ENCODE measurements at places on chromosomes 3 and 15. TPM values are rescaled to one million over a fixed set of nuclear protein-coding genes. Genes with fewer than 3 reads are reported as not detected.

DNA sequence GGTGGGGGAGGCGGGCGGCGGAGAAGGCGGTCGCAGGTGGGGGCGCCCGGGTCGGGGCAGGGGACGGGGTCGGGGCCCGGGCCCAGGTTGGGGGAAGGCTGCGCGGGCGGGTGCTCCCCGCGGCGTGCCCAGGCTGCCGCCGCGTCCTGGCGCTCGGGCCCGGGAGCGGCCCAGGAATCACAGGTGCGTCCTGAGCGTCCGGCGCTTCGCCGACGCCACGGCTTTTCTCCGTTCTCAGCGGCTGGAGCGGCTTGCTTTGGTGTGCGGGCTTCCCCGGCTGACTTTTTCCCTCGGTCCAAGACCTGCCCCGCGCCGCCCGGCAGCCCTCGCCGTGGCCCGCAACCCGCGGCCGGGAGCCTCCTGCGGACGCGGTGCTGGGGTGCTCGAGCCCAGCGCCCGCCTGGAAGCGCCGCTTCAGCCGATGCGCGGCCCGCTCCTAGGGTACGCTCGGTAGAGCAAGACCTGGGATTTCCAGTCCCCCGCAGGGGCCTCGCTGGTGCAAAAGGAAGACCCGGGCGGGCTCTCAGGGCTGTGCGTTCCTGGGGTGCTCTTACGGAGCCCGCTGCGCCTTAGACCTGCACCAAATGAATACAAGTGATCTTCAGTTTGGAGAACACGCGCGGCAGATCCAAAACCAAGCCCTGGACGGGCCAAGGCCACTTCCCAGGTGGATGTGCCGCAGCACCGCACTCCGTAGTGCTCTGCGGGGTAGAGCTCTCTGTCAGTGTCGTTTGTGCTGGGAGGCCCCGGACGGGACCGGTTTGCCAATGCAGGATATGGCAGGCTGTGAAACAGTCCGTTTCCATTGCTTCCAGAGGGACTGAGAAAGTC, 639 bp downstream of the NIPA1 start:
- peak; percentile 44 for ATAC-seq

GRCh38 chr3:99627062-99627826, 11.2 kb upstream of the COL8A1 start:
- no peak for ATAC-seq

DNA sequence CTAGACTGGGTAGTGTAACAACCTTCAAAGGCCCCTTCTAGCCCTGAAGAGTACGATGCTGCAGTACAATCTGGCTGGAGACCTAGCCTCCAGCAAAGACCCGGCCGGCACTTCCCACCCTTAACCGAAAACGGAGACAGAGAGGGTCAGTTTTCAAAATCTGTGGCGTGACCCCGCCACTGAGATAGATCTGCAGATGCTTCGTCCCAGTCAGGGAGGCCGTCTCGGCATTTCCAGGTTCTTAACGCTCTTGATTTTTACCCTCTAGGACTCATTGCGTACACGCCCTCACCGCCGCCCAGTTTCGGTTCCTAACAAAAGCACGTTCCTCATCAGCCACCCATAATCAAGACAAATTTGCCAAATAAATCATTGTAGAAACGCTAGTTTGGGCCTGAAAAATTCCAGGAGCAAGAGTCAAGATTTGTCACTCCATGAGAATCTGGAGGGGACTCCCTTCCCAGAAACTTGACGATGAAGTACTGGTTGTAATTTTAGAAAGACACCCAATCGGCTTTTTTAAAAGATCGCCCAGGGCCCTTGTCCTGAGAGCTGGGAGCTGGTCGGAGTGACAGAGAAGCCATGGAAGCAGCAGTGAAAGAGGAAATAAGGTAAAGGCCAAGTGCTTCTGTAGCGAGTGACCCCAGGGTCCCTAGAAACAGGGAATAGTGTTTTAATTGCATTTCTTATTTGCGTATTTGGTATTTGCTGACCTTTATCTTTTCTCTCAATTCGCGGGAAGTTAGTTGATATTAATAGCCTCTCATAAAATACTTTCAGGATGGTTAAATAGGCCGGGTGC, 868 bp upstream of the TMEM87A start:
- ATAC-seq = peak; percentile 61

DNA sequence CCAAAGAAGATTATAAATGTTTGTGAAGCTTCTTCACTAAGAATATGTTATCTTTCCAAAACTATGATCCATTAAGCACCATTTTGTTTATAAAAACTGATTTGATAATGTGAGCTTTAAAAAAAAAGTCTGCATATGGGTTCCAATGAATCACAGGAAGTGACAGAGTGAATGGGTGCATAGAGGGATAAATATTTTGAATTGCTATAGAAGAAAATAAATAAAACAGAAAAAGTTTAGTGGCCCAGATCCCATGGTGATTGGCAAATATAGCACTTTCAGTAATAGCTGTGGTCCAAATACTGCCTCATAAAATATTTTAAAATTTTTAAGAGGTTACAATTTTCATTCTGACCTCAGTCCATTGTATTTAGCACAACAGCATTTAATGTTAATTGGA, 19.2 kb downstream of the CPA3 start:
- ATAC-seq = no peak

DNA sequence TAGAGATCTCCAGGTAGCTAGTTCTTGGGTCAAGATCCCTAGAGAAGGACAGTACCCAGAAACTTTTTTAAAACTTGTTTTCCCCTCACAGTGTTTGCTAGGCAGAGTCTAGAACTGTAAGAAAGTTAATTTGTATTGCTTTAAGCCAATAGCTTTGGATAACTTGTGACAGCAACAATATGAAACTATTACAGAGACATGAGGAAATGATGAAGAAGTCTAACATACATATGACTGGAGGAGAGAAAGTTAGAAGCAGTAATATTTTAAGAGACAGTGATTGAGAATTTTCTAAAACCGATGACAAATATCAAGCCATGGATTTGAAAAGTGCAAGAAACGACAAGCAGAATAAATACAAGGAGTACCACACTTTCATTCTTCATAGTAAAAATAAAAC, 10.0 kb downstream of the HMG20A start:
- ATAC-seq = no peak

DNA sequence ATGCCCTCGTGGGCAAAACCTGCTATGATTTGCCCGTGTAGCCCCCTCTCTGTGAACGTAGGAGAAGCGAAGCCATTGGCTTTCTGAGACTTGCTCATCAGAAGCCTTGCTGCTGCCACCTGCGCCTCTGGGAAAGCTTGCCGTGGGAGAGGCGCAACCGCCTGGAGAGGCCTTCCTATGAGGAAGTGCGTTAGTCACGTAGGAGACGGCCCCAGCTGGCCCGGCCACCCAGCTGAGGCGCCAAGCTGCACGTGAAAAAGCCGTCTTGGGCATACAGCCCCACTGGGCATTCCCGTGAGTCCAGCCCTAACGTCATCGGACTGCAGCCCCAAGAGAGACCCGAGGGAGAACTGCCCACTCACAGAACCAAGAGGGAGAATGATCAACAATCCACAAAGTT, 49.1 kb upstream of the TJP1 start:
- ATAC-seq = no peak

GRCh38 chr3:16064642-16065414, 109.7 kb upstream of the GALNT15 start:
- ATAC-seq = no peak

GRCh38 chr3:55607844-55608243, 120.7 kb upstream of the WNT5A start:
- ATAC-seq = no peak

GRCh38 chr3:123760817-123761216, 123.3 kb downstream of the MYLK start:
- no peak for ATAC-seq

DNA sequence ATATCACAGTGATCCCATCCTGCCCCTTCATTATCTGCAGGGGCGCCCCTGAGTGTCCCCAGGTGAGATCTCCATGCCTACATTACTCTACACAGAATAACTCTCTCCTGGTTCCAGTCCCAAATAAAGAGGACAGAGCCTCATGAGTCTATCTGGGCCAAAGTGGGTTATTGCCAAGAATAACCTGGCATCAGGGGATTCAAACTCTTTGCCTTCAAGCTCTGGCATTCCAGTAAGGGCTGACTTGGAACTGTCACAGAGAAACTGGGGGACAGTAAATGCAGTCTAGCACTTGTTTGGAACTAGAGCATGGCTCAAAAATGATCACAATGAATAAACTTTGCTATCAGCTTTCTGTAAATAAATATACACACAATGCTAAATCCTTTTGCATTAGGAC, 30.3 kb downstream of the GJD2 start:
- no peak for ATAC-seq

GRCh38 chr3:49539659-49540560, 14.4 kb upstream of the BSN start:
- peak; percentile 98 for ATAC-seq

- no peak for ATAC-seq
Observed at GRCh38 chr3:192496905-192497587, 230.3 kb downstream of the FGF12 start.

DNA sequence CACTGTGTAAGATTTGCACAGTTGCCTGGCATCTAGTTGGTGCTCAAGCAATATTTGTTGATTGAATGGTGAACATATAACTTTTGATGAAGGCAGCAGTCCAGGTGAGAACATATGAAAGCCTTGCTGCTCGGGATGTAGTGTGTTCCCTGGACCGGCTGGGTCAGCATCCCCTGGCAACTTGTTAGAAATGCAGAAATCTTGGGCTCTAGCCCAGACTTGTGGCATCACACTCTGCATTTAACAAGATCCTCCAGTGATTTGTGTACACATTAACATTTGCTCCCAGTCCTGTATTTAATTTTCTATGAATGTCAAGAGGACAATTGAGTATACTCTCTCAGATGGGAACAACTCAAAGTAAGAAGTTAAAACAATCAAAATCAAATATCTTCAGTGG, 69.0 kb upstream of the SAMMSON start:
- no peak for ATAC-seq

DNA sequence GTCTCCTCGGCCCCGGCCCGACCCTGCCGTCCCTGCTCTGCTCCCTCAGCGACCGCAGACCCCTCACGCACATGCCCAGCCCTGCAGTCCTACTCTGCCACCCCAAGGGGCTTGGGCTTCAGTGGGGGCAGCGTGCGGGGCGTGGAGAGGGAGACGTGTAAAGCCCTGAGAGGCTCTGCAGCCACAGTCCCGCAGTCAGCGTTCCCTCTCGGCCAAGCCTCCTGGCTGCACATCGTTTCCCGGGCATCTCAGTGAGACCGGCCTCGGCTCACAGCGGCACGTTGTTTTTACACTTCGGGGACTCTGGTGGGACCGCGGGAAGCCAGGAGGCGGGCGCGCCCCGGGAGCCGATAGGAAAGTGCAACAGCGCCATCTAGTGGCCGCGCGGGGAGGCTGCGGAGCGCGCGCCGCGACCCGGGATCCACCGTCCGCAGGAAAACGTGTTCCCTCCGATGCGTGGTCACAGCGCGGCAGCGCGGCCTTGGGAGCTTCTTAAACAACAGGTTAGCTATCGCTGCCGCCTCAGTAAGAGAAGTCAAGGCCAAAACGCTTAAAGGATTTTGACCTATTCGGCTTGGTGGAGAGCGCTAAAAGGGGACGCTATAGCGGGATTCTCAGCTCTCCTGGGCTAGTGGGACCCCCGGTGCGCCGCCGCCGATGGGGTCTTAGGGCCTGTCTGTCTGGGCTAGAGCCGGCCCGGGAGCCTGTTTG, 226.8 kb upstream of the IGF1R start:
- ATAC-seq = peak; percentile 59

DNA sequence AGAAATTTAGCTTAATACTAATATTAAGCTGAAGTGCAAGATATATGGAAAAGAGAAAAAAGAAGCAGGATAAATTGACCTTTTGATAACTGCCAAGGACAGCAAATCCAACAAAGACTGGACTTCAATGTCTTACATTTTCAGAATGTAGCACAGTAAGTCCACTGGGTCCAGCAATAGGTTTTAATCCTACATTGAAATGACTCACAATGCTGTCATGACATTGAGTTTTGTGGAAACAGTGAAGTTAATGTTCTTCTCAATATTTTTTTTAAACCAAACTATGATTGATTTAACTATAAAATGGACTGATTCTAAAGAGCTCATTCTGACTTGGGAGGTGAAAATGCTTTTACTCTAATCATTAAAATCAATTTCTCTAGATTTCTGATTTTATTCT, 166.6 kb upstream of the ZNF717 start:
- ATAC-seq = no peak

DNA sequence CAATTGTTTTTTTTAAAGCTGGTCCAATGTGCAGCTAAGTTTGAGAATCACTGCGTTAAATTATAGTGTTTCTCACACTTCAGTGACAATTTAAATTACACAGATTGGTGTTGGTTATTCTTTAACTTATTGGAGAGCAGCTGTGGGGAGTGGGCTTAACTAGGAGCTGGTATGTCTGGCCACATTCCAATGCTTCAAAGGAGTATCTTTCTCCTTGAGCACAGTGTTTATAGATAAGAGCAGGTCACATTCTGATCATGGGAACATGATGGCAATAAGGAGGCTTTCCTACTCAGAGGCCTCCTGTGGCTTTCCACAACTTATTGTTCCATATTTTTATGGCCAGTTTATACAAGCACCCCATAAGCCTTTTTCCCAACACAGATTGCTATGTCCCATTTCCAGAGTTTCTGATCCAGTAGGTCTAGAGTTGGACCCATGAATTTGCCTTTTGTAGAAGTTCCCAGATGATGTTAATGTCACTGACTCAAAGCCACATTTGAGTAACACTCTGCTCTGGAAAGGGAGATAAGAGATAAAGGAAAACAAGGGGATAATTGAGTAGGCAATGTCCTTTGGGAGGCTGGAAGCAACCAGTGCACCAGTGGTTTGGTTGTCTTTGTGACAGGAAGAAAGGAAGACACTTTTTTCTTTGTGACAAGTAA, 33.0 kb upstream of the PLSCR4 start:
- ATAC-seq = no peak

The GOLGA8S gene
- total RNA-seq = 0.24 TPM

The GOLGA8O gene
- 1.4 TPM for total RNA-seq

The IL20RB gene
- total RNA-seq = 94.7 TPM

The USP50 gene
- total RNA-seq = not detected

The DISP2 gene
- total RNA-seq = 0.28 TPM

The RAD51 gene
- total RNA-seq = 8.2 TPM

The MGLL gene
- 135 TPM for total RNA-seq
